ENCODE measurements at places on chromosomes 7 and 10.

- DNase-seq = no peak
Observed at GRCh38 chr7:93228302-93228701, 2.0 kb upstream of the HEPACAM2 start.

DNA sequence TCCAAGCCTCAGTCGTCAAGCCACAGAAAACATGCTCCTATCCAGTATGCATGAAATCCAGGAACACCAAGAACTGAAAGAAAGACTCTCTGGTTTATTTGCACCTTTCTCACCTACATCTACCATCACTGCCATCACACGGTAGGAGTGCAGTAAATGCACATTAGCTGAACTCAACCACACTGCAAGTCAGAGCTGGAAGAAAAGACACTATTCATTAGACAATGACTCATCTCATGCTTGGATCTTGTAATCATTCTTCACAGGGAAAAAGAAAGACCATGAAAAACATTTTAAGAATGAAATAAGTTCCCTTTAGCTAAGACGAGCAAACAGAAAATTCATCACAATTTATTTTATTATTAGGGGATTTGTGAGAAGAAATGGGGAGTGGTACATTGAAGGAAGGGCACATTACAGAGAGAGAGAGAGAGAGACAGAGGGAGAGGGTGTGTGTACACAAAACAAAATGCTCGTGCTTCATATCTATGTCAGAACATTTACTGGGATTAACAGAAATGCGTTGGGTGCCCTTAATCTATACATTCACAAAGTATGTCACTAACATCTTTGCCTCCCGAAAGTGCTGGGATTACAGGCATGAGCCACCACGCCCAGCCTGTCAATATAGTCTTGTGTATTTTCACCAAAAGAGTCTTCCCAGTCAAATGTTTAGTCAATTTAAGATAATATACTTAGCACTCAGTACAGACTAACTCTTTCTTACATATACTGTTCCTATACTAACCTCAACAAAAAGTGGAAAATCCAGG, 324.9 kb downstream of the PARD3 start:
- no peak for DNase-seq

DNA sequence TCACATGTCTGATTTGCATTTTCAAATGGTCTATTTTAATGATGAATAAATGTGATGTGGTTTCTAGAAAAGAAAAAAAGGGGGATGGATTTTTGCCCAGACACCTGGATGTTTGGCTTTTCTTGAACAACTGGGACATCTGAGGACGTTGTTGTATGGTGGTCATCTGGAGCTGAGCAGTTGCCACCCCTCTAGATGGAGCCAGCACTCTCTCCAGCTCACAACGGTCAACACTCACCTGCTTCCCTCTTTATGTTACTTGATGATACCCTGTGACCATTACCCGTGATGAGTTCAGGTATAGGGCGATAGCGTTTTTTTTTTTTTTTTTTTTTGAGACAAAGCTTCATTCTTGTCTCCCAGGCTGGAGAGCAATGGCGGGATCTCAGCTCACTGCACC, 30.1 kb upstream of the PAXIP1 start:
- DNase-seq = no peak

DNA sequence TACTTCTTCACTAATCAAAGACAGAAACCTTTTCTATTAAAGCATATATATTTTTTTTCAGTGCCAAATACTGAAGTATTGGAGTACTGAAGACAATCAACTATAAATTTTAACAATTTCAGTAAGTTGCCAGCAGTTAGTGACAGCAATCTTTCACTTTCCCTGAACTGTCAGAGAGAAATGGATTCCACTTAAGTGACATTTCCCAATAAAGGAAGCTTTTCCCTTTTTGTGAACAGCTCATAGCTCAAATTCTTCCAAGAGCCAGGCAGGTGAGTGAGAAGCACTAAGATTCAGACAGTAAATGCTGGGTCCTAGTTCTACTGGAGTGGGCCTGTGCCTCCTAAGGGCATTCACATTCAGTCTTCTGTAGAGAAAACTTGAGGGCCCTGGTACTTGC, 142.0 kb downstream of the SRPK2 start:
- DNase-seq = no peak

DNA sequence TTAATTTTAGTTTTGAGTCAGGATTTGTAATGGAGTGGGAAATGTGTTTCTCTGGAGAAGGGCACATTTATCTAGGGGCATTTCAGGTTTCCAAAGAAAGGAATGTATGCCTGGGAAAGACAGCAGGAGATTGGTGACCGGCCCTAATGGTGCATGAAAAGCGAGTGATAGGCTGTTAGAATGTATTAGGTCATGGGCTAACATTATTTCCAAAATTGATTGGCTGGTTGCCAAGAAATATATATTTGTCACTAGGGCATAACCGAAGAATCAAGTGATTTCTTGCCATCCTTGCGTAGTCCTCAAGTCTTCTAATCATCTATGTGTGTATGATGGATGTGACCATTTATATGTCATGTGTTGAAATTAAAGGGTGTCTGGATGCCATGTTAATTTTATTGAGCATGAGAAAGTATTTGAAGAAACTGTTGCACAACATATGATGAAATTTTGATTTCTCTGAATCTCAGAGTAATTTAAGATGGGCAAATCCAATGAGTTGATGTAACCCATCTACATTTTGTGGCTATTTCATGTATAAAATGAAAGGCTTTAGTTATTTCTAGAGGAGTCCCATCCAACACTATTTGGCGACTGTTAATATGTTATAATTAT, 248.4 kb downstream of the BMPER start:
- DNase-seq = no peak

DNA sequence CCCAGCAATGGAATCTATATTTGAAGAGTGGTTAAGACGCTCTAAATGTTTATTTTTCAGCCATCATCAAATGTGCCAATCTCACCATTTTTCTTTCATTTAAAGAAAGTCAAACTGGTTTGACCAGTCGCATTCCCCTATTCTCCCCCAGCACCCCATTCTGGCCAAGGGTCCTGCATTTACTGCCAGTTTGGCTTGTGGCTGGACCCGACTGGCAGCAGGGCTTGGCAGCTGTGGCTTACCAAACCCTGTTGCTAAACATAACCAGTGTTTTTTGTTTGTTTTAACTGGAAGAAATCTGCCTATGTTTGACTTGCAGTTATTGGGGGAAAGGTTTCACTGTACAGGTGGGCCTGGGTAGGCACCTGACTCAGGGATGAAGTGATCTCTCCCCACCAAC, 116.3 kb downstream of the CYP26A1 start:
- no peak for DNase-seq

DNA sequence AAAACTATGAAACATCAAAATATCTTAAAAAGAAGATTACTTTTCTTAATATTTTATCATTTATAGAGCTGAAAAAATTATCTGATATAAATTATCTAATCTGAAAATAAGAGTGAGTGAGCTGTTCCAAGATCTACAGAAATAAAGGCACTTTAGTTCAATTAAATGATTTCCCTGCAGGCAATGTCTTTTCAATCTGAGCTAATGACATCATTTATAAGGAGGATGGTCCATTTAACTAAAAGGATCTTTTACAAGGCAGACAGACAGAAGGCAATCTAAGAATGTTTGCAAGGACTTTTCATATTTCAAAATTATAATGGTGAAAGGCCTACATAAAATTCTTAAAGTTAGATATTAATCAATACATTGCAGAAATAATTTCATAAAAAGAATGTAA, 71.8 kb downstream of the SKAP2 start:
- DNase-seq = no peak

GRCh38 chr10:110813743-110814472, 57.8 kb upstream of the PDCD4 start:
- DNase-seq = no peak

GRCh38 chr7:8228766-8229674, 32.9 kb downstream of the ICA1 start:
- DNase-seq = no peak

DNA sequence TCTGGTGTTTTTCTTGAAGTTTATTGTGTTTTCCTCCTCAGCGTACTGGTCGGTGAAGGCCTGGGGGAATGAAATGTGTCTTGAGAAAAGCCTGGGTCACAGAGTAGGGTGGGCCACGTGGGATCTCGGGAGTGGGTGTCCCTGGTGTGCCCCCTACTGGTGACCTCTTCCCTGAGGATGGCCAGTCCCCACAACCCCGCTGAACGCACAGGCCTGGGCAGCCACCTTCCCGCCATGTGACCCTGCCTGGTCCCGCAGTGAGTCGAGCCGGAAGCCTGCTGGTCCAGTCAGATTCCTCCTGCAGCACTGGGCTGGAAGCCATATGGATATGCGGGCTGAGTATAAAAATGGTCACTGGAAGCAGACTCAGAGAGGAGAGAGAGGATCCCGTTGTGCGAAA, 52.9 kb upstream of the GNA12 start:
- no peak for DNase-seq

DNA sequence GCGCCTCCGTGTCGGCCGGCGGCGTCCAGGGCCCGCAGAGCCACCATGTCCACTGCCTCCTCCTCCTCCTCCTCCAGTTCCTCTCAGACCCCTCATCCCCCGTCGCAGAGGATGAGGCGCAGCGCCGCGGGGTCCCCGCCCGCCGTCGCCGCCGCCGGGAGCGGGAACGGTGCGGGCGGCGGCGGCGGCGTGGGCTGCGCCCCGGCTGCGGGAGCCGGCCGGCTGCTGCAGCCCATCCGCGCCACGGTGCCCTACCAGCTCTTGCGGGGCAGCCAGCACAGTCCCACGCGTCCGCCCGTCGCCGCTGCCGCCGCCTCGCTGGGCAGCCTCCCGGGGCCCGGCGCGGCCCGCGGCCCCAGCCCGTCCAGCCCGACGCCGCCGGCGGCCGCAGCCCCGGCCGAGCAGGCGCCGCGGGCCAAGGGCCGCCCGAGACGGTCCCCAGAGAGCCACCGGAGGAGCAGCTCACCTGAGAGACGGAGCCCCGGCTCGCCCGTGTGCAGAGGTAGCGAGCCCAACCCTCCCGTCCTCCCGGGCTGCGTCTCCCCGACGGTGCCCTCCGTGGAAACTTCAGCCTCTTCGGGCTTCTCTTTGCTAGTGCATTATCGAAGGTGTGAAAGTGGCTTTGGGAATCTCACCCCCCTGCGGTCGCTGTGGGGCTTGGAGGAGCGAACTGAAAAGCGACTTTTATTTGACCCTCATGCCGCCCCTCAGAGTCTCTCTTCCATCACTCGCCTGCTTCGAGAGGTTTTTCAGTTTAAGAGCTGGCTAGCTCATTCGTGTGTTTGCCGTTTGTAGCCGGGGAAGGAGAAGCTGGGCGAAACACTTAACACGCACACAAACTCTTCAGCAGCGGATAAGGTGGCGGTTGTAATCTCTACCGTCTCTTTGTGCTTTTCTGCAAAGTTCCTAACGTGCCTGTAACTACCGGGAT, 975 bp downstream of the GLCCI1 start:
- peak; percentile 22 for DNase-seq

DNA sequence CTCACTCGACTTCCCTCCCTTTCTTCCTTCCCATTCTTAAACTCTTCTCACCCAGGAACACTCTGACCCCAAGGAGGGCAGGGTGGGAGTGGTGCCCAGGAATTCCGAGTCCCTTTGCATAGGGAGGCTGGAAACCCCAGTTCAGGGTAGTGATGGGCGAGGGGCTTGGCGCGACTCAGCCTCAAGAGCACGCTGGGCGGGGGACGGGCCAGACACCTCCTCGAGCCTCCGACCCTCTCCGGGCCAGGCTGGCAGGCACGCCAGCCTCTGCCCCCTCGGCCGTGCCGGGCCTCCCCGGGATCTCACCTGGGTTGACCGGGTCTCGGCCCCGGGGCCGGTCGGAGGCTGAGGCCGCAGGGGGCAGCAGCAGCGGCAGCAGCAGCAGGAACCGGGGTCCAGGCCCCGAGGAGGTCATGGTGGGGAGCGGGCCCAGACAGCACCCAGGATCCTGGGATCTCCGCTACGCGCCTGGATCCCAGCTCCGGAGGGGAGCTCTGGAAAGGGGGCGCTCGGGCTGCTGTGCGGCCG, 457 bp downstream of the PLOD3 start:
- no peak for DNase-seq

GRCh38 chr7:135993950-135994349, 16.8 kb upstream of the MTPN start:
- DNase-seq = no peak

- no peak for DNase-seq
Observed at GRCh38 chr10:52420656-52421055, 106.6 kb downstream of the DKK1 start.

GRCh38 chr10:78806681-78807221, 262.0 kb upstream of the ZMIZ1 start:
- no peak for DNase-seq

DNA sequence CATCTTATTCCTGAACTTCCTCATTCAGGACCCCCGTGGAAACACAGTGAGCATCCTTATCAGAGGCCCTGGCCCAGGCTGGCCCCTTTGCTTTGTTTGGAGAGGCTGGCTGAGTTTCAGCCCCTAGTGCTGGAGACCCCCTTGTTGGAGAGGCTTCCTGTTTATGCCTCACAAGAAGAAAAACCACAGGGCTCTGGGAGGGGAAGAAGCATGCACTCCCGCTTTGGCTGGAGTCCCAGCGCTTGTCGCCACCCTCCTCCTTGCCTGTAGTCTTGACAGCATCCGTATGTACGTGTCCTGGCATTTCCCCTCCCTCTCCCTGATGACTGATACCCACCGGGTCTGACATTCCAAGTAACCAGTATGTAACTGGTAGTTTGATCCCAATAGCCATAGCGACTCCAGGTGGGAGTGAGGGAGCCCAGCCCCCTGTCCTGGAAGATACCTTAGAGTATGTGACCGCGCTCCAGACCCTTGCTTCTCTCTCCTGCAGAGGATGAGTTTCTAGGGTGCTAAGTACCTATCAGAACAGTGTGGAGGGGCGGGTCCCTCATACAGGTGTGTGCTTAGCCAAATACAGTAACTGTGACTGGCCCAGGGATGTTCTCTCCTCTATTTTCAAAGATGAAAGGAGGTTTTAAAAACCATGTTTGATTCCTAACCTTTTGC, 6.9 kb upstream of the ATP6V0E2 start:
- DNase-seq = no peak

- no peak for DNase-seq
Observed at GRCh38 chr7:66054063-66054462, 21.6 kb upstream of the ASL start.

DNA sequence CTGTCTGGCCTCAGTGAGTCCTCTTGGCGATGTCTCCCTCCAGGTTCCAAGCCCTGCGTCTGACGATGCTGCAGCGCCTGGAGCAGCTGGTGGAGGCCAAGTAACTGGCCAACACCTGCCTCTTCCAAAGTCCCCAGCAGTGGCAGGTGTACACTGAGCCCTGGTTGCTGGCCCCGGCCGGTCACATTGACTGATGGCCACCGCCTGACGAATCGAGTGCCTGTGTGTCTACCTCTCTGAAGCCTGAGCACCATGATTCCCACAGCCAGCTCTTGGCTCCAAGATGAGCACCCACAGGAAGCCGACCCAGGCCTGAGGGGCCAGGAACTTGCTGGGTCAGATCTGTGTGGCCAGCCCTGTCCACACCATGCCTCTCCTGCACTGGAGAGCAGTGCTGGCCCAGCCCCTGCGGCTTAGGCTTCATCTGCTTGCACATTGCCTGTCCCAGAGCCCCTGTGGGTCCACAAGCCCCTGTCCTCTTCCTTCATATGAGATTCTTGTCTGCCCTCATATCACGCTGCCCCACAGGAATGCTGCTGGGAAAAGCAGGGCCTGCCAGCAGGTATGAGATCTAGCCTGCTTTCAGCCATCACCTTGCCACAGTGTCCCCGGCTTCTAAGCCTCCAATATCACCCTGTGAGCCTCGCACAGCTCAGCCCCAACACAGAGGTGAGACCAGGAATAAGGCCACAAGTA, 7.3 kb upstream of the ZNF22 start:
- no peak for DNase-seq

- no peak for DNase-seq
Observed at GRCh38 chr10:71837098-71837827, 13.8 kb downstream of the PSAP start.

GRCh38 chr10:13291061-13291460, 8.8 kb downstream of the PHYH start:
- DNase-seq = no peak

GRCh38 chr7:83410989-83411591, 237.8 kb downstream of the SEMA3E start:
- DNase-seq = no peak
